ENCODE measurements at places on chromosomes 16 and 17.

GRCh38 chr17:44466339-44466738, 36.9 kb downstream of the GPATCH8 start:
- DNase-seq = no peak

- DNase-seq = no peak
Observed at GRCh38 chr16:73301984-73302383, 254.1 kb upstream of the ZFHX3 start.

- no peak for DNase-seq
Observed at GRCh38 chr17:9211133-9211765, 189.9 kb downstream of the NTN1 start.

- no peak for DNase-seq
Observed at GRCh38 chr17:62700964-62701705, 73.7 kb downstream of the MRC2 start.

GRCh38 chr16:66503030-66503429, 46.9 kb downstream of the TK2 start:
- no peak for DNase-seq
